ENCODE measurements at places on chromosomes 2 and 18.
A peak's percentile ranks its signal among the peaks of the same experiment; 100 is the strongest.

DNA sequence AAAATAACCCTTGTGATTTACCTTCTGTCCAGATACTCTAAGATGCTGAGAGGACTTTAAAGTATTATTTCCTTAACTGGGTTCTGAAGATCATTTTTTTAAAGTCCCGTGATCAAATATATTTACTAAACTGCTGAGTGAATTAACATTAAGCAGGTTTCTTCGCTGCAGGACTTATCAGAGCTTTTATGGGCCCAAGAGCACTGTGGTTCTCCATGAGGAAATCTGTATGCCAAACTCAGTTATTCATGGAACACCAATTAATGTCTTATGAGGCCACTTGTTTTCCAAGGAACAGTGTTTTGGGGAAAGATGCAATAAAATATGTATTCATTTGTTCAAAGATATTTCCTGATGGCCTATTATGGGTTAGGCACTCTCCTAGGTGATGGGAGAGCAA lies 80.1 kb upstream of the ATG16L1 start:
- DNase-seq = no peak

DNA sequence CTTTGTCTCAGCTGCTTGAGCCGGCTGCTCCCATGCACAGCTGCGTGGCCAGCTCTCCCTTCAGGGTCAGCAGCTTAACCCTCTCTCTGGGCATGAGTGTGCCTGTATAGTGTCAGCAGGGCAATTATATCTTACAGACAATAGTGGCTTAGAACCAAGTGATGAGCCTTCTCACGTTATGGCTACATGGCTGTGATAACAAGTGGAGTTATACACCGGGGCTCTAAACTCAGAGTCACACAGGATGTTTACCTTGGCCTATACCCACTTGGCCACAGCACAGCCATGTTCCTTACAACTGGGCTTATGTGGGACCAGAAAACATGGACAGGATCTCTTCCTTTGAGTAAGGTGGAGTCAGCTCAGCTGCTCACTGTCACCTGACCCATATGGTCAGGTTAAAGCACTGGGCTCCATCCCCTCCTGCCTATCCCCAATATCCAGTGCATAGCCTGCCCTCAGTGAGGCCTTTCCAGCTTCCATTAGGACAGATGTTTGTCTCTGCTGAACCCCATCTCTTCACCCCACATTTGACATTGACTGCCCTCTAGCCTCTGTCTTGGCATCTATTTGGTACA lies 294.2 kb upstream of the NCKAP5 start:
- DNase-seq = no peak

DNA sequence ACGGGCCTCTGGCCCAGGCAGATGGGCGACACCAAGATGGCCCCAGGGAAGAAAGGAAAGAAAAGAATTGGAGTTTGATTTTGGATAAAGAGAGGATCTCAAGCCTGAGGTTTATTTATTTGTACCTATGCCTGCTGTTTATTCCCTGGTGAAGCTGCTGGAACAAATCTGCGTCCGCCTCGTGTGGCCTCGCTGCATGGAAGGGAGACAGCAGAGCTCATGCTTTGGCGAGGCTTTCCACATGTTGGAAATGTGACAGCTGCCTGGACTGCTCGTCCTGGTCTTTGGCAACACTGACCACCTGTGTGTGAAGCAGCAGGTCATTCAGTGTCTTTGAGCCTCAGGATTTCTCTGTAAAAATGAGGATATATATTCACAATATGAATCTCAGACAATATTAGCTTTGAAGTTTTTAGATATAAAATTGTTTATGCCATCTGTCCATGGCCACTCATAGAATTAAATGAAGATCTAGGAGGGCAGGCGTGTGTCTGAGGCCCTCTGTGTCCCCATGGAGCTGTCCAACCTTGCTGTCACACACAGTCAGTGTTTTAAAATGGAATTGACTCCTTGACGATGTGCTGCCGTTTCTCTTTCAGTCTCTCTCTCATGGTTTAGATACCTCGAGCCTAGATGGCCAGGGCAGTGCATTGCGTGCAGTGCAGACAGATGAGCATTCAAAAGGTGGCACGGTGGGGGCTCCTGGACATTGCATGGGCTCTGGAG lies 94.3 kb downstream of the SOCS6 start:
- DNase-seq = no peak

DNA sequence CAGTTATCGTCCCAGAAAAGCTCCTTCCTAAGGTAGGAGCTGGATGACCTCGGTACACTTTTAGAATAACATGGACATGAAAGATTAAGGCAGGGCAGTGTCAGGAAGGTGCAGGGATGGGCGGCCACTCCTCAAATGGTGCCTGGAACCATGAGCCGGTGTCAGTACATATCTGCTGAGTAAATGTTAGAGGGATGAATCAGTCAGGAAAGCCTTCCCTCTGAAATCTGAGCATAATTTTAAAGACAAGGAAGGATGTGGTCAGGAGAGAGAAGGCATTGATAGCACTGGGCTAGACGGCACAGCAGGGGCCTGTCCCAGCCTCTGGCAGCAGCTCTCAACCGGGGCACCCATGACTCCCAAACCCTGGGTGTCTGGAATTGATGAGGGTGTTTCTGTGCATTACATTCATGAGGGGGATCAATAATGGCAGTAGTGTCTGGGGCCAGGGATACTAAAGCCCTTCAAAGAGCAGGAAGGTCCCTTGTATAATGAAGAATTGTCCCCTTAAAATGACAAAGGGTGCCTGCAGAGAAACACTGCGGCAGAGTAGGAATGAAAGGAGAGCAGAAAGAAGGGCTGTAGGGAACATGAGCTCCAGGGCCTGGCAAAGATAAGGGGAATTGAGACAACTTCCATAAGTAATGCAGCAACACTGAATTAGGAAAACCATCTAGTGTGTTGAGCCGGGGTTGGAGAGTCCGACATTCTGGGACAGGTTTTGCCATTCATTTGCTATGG lies 162.3 kb upstream of the REV1 start:
- no peak for DNase-seq

DNA sequence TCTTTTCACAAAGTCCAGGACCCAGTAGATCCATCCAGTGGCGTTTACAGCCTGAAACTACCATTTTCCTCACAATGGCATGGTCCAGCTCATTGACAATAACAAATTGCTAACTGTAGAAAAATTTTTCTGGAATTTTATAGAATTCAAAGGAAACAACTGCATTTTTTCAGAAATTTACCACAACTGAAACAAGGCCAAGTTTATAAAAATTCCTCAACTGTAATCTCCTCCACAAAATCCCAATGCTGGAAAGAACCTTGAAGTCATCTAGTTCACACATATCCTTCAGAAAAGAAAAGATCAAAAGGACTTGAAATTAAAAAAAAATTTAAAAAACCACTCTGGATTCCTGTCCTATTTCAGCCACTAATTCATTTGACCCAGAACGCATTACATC lies 226.0 kb upstream of the CTAGE1 start:
- DNase-seq = no peak

DNA sequence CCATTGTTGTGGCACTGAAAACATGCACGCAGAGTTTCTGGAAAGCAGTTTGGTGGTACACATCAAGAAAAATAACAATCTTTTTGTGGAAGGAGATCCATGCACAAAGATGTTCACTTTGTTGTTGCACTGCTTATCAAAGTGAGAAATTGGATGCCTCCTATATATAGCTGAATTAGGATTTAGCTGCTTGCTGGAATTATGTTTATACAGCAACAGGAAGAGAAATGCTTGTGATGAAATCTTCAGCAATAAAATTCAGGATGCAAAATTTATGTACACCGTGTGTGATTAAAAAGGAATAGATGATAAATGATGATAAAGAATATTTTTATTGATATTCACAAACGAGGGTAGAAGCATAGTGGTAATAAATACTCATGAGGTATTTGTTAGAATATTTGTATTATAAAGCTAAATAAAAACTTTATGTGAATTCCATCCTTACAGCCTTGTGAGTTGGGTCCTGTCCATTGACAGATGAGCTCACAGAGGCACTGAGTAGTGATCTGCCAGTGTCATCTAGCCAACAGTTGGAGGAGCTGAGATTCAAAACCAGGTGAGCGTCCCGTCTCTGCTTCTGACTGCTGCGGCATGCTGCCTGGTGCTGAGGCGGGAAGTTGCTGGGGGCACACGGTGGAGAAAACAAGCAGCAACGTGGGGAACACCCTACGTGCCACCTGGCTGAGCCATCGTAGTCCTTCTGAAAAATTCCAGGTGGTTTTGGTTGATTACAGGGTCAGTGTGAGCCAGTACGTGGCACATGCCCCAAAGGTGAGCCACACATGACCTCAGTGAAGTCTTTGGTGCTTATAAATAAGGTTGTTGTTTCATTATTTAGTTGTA lies 80.2 kb downstream of the ASAP2 start:
- DNase-seq = no peak

GRCh38 chr2:76247006-76247405 lies 536.3 kb upstream of the GCFC2 start:
- no peak for DNase-seq

DNA sequence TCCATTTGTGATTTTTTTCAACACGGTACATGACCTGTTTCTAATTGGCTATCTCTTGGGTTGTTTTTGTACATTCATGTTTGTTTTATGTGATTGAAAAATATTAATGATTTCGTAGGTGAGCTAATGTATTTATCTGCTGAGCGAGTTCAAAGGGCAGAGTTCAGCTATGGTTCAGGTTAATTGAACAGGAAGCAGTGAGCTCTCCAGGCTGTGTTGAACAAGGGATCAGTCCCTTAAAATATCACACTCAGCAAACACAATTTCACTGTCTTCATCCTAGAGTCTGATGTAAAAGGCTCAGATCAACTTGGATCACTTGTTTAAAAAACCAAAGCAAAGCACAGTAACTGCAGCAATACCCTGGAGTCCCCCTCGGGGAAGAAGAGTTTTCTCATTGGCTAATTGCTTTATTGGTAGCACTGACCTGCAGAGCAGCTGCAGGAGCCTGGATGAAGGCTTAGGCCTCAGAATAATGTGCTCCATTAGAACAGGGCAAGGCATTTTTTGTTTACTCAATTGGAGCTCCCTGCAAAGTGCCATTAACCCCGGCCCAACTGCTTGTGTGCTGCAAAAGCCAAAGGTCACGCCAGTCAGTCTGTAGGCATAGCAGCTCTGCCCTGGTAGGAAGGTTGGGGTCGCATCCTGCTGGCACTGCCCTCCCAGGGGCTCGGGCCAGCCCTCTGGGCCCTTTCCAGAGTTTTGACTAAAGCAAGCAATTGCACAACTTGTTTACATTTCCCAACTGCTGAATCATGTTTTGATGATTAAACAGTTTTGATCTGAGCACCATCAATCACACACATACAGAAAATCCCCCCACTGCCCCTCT lies 10.5 kb downstream of the ONECUT2 start:
- peak; percentile 54 for DNase-seq

DNA sequence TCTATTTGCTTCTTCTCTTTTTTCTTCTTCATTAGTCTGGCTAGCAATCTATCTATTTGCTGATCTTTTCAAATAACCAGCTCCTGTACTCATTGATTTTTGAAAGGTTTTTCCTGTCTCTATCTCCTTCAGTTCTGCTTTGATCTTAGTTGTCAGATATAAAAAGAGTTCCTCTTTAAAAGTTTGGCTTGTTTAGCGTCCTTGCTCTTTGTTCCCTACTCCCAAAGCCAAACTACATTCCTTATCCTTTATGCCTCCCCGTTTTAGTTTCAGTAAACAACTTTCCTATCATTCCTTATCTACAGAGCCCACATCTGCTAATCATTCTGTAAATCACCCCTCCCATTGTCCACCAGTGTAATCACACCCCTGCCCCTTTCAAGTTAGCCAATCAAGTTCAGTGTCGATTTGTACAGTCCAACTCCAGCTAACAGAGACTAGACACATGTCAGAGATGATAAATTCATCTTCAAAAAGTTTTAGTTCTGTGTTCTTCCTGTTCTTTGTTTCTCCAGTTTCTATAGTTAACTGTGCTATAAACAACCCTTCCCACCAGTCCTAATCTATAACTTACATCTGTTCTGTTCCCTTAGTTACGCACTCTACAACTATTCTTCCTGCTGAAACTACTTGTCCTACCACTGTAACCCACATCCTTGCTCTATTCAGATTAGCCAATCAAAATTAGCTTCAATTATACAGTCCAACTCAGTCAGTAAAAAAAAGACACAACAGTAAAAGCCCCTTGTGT lies 44.4 kb downstream of the TFPI start:
- DNase-seq = no peak

DNA sequence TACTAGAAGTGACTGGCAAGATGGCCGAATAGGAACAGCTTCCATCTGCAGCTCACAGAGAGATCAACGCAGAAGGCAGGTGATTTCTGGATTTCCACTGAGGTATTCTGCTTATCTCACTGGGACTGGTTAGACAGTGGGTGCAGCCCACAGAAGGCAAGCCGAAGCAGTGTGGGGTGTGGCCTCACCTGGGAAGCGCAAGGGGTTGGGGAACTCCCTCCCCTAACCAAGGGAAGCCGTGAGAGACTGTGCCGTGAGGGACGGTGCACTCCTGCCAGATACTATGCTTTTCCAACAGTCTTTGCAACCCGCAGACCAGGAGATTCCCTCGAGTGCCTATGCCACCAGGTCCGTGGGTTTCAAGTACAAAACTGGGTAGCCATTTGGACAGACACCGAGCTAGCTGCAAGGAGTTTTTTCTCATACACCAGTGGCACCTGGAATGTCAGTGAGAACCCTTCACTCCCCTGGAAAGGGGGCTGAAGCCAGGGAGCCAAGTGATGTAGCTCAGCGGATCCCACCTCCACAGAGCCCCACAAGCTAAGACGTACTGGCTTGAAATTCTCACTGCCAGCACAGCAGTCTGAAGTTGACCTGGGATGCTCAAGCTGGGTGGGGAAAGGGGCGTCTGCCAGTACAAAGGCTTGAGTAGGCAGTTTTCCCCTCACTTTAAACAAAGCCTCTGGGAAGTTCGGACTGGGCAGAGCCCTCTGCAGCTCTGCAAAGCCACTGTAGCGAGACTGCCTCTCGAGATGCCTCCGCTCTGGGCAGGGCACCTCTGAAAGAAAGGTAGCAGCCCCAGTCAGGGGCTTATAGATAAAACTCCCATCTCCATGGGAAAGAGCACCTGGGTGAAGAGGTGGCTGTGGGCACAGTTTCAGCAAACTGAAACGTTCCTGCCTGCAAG lies 40.1 kb downstream of the PLEK start:
- no peak for DNase-seq

DNA sequence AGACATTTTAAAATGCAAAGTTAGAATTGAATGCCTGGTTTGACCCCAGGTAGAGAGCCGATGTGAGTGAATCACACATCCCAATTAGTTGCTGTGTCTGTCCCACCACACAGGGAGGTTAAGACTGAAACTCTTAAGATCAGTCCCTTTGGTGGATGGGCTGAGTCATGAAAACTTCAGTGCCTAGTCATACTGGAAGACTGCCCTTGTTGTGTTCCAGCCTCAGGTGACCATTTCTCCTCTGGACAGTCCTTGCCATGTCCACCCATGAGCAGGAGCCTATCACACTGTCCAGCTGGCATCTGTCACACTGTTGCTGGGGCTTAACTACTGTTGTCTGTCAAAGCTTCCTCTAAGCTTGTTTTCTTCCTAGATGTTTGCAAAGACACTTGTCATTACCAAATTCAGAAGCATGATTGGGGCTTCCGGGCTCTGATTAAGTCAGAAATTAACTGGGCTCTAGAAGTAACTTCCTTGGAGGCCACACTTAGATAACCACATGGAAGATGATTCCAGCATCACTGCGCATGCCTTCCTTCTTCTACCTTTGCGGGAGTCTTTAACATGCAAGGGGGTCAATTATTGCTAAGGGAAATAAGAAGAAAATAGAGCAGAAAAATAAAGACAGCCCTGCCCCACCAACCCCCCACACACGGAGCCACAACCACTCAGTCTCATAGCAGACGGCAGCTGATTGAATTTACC lies 21.3 kb downstream of the CYRIA start:
- DNase-seq = no peak

GRCh38 chr2:129934044-129934822 lies 45.2 kb upstream of the RAB6C start:
- no peak for DNase-seq

- DNase-seq = no peak
These were observed 13.8 kb downstream of the FOSL2 start for GRCh38 chr2:28406276-28407096.

GRCh38 chr2:220269367-220269766 lies 641.9 kb downstream of the SLC4A3 start:
- DNase-seq = peak; percentile 91
